ENCODE measurements at places on chromosomes 3 and 15.
A peak's percentile ranks its signal among the peaks of the same experiment; 100 is the strongest.

DNA sequence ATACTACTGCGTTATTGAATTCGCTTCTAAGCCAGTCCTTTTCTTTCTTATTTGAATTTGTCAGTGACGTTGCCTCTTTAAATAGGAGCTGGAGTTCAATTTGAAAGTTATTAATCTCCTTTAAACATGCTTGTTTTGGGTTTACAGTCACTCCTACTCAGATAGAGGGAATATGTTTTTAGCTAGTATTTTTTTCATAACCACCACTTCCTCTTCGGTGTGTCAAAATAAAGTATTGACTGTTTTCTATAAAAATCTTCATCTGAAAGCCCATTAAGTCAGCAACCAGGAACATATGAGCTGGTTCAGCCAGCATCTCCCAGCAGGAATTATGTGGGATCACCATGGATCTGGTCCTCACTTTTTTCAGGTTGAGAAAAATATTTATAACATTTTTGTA lies 772.9 kb downstream of the DIPK2A start:
- DNase-seq, result no peak

DNA sequence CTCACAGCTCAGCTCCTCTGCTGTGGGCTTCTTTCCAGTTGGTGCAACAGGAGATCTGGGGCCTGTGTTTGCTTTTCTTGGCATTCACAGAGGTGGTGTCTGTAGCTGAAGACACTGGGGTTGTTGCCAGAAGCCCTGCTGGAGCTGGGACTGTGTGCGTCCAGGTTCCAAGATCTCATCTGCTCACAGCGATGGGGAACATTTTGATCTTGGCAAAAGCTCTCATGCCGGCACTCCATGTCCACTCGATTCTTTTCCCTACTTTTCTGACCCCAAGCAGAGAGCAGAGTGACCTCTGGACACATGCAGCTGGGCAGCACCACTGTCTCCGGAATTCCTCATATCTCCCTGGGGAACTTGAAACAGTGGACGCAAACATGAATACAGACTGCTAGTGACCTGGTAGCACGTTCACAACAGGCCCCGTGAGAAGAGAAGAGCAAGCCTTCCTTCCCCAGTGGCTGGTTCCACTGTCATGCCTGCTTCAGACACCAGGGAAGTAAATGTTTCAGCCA lies 36.1 kb upstream of the MECOM start:
- DNase-seq, result no peak

DNA sequence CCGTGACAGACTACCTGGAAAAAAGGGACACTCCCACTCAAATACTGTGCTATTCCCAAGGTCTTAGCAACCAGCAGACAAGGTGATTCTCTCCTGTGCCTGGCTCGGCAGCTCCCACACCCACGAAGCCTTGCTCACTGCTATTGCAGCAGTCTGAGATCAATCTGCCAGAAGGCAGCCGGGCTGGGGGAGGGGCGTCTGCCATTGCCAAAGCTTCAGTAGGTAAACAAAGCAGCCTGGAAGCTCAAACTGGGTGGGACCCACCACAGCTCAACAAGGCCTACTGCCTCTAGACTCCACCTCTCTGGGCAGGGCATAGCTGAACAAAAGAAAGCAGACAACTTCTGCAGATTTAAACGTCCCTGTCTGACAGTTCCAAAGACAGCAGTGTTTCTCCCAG lies 128.4 kb upstream of the SETMAR start:
- no peak for DNase-seq

DNA sequence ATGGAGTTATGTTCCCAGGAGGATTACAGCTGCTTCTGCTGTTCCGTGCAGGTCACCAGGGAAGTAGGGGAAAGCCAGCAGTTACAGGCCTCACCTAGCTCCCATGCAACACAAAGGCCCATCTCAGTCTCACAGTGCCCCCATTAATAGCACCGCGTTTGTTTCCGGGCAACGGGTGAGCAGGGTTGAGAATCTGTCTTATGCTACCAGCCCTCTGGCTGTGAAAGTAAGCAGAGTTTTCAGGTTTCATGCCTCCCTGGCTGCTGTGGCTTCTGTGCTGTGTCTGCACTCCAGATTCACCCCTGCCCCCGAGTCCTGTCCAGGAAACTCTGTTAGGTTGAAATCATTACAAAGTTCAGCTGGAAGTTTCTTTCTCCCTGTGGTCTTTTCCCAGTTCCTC lies 254.4 kb upstream of the GPR149 start:
- no peak for DNase-seq

DNA sequence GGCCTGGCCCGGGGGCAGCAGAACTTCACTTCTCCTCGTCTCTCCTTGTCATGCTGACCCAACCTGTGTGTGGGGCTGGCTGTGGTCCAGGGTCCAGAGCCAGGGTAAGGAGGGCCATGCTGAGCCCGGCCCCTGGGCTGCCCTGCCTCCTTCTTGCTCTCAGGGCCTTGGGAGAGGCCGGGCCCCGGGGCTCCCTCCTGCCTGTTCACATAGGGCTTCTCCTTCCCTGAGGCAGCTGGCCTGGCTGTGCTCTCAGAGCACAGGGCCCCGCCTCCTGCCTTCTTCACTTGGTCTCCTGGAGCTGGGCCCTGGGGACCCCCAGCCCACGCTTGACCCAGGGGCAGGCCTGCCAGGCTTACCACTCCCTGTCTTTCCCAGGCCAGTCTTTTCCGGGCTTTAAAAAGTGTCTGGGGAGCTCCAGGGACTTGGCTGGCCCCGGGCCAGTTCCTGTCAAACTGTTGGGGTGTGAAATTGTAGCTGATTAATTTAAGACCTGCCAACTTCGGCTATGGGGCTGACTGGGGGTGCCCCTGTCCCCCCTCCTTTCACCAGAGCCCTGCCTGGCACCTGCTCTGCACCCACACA lies 11.8 kb downstream of the PLXNA1 start:
- DNase-seq, result no peak

DNA sequence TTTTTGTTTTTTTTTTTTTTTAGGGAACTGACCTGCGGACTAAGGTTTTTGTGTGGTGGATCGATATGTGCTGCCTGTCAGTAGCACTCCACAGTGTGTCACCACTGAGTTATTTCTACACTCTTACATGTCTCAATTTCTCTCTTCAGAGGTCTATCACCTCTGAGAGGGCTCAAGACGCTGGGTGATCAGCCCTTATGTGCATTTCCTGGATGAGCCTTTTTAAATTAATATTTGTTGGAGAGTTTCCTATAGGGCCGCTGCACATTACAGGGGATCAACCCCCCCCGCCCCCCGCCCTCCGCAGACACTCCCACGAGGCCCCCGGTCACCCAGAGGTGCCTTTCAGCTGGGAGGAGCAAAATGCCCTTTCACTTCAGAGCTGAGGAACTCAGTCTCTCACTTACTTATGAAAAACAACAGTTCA lies 34.5 kb upstream of the AP4E1 start:
- peak; percentile 37 for DNase-seq

GRCh38 chr15:68256675-68257450 lies 20.7 kb upstream of the FEM1B start:
- peak; percentile 95 for DNase-seq

DNA sequence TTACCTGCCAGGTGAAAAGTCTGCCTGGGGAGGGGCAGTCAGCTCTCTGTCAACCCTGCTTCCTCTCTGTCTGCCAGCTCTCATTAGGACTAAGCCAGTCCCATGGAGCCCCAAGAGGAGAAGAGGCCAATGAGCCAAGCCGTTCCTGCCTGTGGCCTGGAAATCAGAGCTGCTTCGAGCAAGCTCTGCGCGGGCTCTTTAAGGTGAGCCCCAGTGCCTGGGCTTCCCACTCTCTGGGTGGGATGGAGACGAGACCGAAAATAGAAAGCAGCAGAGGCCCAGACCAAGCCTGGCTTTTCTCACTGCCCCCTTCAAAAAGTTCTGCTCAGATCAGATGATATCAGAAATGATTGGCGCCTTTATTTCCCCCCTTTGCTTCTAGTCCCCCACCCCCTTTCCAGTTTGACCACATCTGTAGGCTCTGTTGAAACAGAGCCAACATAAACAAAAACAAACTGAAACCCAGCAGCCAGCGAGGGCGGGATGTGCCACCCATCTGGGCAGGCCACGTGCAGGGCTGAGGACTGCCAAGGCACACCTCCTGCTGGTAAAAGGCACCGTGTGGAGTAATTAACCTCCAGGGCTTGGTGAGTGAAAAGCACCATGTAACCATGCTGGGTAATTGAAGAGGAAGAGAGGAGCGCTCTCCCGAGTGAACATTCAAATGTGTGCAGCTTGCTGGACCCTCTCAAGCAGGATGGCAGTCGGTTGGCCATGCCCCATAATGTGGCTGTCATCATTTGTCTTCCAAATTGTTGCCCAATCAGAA lies 471.0 kb upstream of the PROK2 start:
- DNase-seq, result no peak

DNA sequence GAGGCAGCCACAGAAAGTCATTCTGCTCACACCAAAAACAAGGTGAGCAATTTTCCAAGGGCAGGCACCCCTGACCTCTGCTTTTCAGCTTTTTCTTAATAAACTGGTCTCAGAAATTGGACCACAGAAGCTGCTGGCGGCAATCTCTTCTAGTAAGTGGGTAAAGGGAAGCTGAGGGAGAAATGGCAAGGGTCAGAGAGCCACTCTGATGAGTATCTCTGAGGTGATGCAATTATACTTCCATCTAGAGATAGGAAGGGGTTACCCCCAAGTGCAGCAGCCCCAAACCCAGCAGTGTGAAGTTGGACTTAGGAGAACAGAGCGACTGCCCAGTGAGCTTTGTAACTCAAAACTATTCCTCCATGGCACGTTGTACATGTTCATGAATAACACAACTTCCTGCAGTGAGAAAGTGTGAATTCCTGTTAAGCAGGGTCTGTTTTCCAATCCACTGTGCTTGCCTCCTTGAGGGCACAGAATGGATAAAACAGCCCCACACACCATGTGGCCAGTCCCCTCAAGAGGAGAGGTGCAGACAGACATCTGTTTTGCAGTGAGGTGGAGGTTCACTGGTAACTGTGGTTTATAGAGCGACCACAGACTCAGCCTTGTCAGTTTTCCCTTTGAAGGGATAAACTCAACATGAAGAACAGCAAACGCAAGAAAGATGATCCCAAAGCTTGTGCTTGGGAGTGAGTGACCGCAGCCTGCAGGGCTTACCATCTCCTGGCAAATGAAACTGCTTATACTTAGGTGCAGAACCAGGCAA lies 683.4 kb upstream of the CFAP20DC start:
- DNase-seq, result no peak

- DNase-seq, result no peak
These were observed 2.2 kb upstream of the ISG20 start for GRCh38 chr15:88636654-88637053.

GRCh38 chr15:61172325-61172724 lies 56.8 kb downstream of the RORA start:
- DNase-seq, result no peak

DNA sequence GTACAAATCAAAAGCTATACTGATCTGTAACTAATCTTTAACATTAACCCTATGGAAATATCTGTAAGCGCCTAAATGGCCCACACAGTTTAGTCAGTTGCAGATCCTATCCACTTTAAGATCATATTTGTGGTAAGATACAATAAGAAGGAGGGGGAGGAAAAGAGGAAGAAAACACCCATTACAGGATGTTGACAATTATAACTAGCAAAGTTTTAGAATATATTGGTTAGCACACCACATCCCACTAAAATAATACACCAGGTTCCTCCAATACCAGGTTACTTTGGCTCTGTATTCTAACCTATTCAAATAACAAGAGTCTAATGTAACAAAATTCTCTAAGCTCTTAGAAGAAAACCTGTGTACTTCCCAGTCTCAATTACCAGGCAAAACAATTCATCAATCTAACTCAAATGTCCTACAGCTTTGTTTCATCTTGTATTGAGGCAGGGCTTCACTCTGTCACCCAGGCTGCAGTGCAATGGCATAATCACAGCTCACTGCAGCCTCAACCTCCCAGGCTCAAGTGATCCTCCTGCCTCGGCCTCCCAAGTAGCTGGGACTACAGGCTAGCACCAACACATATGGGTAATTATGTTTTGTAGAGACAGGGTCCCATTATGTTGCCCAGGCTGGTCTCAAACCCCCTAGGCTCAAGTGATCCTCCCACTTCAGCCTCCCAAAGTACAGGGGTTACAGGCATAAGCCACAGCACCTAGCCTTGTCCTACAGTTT lies 4.2 kb downstream of the SLC4A7 start:
- DNase-seq, result no peak

DNA sequence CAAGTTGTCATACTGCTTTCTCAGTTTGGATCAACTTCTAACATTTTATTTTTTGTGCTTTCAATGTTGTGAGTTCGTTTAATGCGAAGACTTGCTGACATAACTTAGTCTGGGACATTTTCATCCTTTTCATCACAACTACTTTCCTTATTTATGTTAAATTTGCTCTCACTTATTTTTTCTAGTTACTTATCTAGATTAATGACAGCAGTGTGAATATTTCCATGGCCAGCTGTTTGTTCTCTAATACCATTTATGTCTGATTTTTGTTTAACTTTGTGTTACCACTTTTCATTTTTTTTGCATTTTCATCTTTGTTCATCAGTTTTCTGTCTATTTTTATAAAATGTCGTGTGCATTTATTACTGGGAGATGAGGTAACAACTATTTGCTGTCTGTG lies 6.2 kb downstream of the SLC25A26 start:
- no peak for DNase-seq

DNA sequence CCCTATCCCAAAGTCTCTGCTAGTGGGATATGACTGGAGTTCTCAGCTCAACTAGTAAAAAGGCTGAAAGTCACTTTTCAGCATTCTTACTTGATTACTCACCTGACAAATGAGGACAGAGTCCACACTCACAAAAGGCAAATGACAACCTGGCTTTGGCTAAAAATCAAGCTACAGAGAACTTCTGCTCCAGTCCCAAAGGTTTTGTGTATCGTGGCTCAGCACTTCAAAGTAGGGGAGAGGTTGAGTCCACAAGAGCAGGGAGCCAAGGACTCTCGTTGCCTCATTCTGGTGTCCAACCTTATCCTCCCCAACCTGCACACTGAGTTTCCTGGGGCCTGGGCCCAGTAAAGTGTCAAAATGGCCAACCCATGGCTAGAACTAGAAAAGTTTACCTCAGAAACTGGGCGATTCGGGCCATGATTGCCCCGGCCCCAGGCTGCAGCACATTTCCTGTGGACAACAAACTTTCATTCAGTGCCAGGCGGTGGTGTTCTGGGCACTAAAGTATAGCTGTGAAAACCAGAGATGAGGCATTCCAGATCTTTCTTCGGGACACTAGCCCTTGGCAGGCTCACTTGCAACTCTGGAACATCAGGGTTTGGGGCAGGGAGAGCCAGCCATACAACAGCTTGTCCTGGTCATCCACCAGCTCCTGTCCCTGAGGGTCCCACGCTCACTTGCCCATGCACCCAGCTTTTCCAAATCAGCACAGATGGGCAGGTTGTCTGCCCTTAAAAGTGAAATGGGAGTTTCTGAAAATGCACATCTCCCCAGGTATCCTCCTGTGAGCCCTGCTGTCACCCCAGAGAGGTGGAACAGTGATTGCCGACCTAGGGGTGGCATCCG lies 3.1 kb downstream of the ACAA1 start:
- no peak for DNase-seq

- DNase-seq, result no peak
These were observed 151.2 kb downstream of the EBLN2 start for GRCh38 chr3:73212683-73213082.

DNA sequence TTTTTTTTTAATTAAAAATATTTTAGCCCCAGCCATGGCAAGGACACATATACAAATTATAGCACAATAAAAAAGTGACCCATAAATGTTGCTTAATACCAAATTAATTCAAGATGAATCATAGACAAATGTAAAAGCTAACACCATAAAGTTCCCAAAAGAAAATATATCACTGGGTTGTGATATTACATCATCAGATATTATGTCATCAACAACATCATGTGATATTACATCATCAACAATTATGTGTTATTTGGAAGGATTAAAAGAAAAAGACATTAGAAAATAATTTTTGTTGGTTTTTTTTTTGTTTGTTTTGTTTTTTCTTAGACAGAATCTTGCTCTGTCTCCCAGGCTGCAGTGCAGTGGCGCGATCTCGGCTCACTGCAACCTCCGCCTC lies 34.5 kb upstream of the ABHD10 start:
- DNase-seq, result peak; percentile 17

- peak; percentile 80 for DNase-seq
These were observed 36.0 kb downstream of the MORC1 start for GRCh38 chr3:109081746-109082510.
